Neural progenitor cell (in vitro differentiated cells): ENCODE measurements at places on chromosomes 7 and 10.

GRCh38 chr7:101377189-101377736 is 14.6 kb downstream of the COL26A1 start:
- no peak for DNase-seq
- H3K27ac ChIP-seq = no peak overlapping the region
- H3K27me3 ChIP-seq = no peaks in the 10 kb centered on the region
- no peak overlapping the region for H3K4me3 ChIP-seq

- no peak overlapping the region for H3K4me3 ChIP-seq
- no peaks in the 10 kb centered on the region for H3K36me3 ChIP-seq
- no peak for DNase-seq
- no peak overlapping the region for H3K27ac ChIP-seq
- H3K4me1 ChIP-seq = no peaks in the 10 kb centered on the region
Measured at GRCh38 chr10:115951242-115951641, 321.8 kb downstream of the GFRA1 start.

- H3K27me3 ChIP-seq = no peaks in the 10 kb centered on the region
- no peak for DNase-seq
- H3K4me3 ChIP-seq = no peak overlapping the region
- no peaks in the 10 kb centered on the region for H3K36me3 ChIP-seq
Measured at GRCh38 chr10:118950997-118951637, 78.4 kb upstream of the NANOS1 start.

DNA sequence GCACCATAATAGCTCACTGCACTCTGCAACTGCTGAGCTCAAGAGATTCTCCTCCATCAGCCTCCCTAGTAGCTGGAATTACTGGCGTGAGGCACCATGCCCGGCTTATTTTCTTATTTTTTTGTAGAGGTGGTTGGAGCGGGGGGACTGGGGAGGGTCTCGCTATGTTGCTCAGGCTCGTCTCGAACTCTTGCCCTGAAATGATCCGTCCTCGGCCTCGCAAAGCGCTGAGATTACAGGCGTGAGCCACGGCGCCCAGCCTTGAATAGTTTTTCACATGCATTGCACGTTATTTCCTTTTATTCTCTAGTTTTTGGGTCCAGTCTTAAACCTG is 526 bp upstream of the LAMTOR4 start:
- H3K4me3 ChIP-seq = no peak overlapping the region
- no peak for DNase-seq
- no peak overlapping the region for H3K27ac ChIP-seq
- H3K36me3 ChIP-seq = no peaks in the 10 kb centered on the region
- H3K27me3 ChIP-seq = no peaks in the 10 kb centered on the region
- peaks cover 3% of the 10 kb centered on the region for H3K4me1 ChIP-seq

GRCh38 chr10:64546073-64546472 is 1024.9 kb downstream of the REEP3 start:
- no peak overlapping the region for H3K4me3 ChIP-seq
- DNase-seq = no peak
- no peaks in the 10 kb centered on the region for H3K27me3 ChIP-seq
- H3K27ac ChIP-seq = no peak overlapping the region
- H3K4me1 ChIP-seq = no peaks in the 10 kb centered on the region

DNA sequence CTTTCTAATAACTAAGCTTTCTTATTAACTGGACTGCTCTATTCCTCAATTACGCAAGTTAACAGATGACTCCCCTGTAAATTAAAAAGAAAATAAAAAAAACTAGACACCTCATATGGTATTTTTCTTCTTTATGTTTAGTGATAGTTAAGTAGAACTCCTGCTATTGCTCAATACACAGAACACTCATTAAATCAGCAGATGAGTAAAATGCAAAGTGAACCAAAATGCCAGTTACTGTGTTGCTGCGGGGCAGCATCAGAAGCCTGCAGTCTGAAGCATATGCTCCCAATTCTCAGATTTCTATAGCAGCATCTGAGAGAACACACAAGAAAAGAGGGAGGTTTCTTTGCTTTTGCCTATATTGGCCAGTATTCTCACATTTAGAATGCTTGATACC is 28.4 kb downstream of the CDK6 start:
- no peak overlapping the region for H3K27ac ChIP-seq
- H3K27me3 ChIP-seq = no peaks in the 10 kb centered on the region
- DNase-seq = no peak

DNA sequence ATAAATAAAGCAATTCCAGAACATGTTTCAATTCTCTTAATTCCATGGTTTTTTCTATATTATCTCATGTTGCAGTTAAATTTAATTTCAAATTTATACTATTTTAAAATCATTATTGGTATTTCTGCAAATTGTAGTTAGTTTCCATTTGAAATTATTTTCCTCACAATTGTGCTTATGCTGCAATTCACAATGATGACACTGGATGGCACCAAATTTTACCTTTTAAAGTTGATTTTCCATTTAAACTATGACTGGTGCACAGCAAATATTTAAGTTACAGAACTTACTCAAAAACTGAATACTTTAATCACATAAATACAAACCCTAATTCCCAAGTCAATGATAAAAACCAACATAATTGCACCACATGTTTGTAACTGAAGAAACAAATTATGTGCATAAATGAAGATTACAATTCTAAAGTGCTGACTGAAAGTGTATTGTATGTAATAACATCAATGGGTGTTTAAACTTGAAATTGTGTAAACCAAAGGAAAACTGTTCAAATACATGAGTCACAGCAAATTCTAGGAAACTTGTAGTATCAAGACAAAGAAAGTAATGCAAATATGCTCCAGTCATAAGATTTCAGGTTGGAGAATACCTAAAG is 75.3 kb upstream of the AASS start:
- H3K4me1 ChIP-seq = no peaks in the 10 kb centered on the region
- DNase-seq = peak; percentile 25
- H3K36me3 ChIP-seq = no peaks in the 10 kb centered on the region
- no peak overlapping the region for H3K4me3 ChIP-seq

DNA sequence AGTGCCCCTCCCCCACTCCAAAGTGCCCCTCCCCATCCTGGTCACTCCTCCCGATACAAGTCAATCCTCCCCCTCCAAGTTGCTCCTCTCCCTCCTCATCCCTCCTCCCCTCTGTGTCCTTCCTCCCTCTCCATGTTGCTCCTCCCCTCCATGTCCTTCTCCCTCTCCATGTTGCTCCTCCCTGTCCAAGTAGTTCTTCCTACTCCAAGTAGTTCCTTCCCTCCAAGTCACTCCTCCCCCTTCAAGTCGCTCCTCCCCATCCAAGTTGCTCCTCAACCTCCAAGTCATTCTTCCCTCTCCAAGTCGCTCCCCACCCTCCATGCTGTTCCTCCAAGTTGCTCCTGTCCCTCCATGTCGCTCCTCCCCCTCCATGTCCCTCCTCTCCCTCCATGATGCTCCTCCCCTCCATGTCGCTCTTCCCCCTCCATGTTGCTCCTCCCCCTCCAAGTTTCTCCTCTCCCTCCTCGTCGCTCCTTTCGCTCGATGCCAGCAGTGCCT is 8.6 kb upstream of the WBP1L start:
- no peak overlapping the region for H3K27ac ChIP-seq
- H3K4me3 ChIP-seq = no peak overlapping the region
- no peaks in the 10 kb centered on the region for H3K4me1 ChIP-seq
- no peaks in the 10 kb centered on the region for H3K27me3 ChIP-seq
- peak; percentile 17 for DNase-seq

DNA sequence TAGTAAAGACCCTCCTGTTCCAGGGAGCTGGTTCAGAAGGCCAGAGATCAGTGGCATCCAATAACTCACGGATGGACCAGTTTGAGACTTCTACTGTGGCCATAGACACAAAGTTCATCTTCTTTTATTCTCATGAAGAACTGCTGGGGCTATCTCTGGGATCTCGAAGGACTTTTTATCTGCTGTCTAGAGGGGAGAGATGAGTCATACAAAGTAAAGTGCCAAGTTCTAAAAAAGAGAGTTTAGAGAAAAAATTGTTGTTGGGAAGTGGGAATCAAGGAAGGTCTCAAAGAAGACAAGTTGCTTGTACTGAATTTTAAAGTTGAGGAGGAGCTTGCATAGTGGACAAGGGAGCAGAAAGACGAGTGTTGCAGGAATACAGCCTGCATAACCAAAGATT is 8.0 kb upstream of the FAM221A start:
- H3K27me3 ChIP-seq = no peaks in the 10 kb centered on the region
- no peak for DNase-seq
- no peaks in the 10 kb centered on the region for H3K36me3 ChIP-seq
- no peak overlapping the region for H3K27ac ChIP-seq

- H3K4me3 ChIP-seq = no peak overlapping the region
- H3K27me3 ChIP-seq = no peaks in the 10 kb centered on the region
- no peaks in the 10 kb centered on the region for H3K4me1 ChIP-seq
- DNase-seq = no peak
- H3K27ac ChIP-seq = no peak overlapping the region
Measured at GRCh38 chr10:3805201-3805790, 20.3 kb upstream of the KLF6 start.

- peak; percentile 76 for DNase-seq
- peaks cover 12% of the 10 kb centered on the region for H3K27me3 ChIP-seq
- peaks cover 19% of the 10 kb centered on the region for H3K4me1 ChIP-seq
- H3K36me3 ChIP-seq = no peaks in the 10 kb centered on the region
- H3K4me3 ChIP-seq = peak overlapping the region; percentile 61
Measured at GRCh38 chr7:78020136-78020873, 221.7 kb downstream of the PHTF2 start.

DNA sequence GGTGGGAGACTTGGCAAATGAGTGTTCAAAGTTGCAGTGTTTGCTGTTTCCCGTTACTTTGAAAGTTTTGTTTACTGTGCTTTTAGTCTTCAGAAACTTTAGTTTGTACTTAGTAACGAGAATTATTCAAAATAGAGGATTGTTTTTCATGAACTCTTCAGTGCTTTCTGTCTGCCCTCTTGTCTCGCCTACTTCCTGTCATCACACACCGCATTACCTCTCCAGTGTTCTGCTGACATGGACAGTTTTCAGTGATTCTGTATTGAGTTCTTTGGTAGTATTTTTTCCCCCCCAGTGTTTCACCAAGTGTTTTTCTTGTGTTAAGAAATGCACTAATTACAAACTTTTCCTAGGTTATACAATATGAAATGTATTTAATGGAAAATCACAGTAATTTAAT is 207.0 kb downstream of the MLLT10 start:
- no peaks in the 10 kb centered on the region for H3K4me1 ChIP-seq
- no peak overlapping the region for H3K27ac ChIP-seq
- H3K4me3 ChIP-seq = no peak overlapping the region
- no peak for DNase-seq

- no peaks in the 10 kb centered on the region for H3K4me1 ChIP-seq
- H3K4me3 ChIP-seq = no peak overlapping the region
- peaks cover 14% of the 10 kb centered on the region for H3K27me3 ChIP-seq
Measured at GRCh38 chr10:113491967-113492565, 60.8 kb upstream of the HABP2 start.

DNA sequence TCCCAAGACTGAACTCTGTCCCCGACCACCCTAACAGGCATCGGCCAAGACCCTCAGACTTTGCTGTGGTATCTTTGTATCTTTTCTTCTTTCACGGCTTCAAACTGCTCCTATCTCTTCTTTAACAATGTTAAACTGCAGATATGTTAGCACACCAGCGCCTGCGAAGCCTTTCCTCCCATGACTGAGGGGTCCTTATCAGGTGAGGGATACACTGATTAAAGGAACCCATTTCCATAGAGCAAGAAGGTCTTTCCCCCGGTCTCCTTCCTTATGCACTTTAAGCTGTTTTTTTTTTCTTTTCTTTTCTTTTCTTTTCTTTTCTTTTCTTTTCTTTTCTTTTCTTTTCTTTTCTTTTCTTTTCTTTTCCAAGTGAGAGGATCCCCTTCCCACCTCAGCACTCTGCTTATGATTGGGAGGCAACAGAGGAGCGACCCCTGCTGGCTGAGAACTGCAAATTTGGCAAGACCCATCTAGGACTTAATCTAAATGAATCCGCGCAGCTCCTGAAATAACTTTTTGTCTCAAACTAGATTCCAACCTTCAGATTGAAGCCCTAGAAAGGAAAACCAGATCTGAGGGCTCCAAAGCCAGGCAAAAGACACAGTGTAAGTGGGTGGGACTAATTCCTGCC is 109.9 kb downstream of the ITGB8 start:
- H3K27ac ChIP-seq = no peak overlapping the region
- no peaks in the 10 kb centered on the region for H3K36me3 ChIP-seq
- peak; percentile 61 for DNase-seq

DNA sequence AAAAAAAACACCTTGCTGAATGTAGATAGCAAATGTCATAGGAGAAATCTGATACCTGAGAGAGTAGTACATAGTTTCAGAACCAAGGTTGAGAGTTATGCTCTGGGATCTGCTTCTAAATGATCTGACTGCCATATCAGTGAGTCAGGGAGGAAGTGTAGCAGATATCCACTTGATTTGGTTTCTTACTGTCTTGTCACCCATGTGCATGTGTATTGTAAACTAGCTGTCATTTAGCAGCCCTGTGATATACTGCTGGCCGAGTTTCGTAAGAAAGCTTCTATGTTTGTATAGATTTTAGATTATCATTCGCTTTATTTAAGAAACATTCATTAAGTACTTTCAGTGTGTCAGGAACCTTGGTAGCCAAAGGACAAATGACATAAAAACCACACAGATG is 42.0 kb downstream of the SP4 start:
- H3K36me3 ChIP-seq = no peaks in the 10 kb centered on the region
- no peak overlapping the region for H3K4me3 ChIP-seq
- no peak for DNase-seq
- H3K27ac ChIP-seq = no peak overlapping the region

GRCh38 chr7:104160375-104160774 is 47.4 kb downstream of the ORC5 start:
- H3K4me1 ChIP-seq = no peaks in the 10 kb centered on the region
- H3K27me3 ChIP-seq = no peaks in the 10 kb centered on the region
- H3K27ac ChIP-seq = no peak overlapping the region
- DNase-seq = no peak
- no peaks in the 10 kb centered on the region for H3K36me3 ChIP-seq
- no peak overlapping the region for H3K4me3 ChIP-seq

- no peaks in the 10 kb centered on the region for H3K36me3 ChIP-seq
- no peak within 1 kb of the TSS for H3K27ac ChIP-seq
- H3K27me3 ChIP-seq = peaks cover 82% of the 10 kb centered on the region
- H3K4me1 ChIP-seq = no peaks in the 10 kb centered on the region
Measured at GRCh38 chr10:99329304-99329553, at the start of gene CNNM1. Gene CNNM1 (plus strand): TSS chr10:99329356. CDS start chr10:99329388, 32 bp downstream.

- no peak for DNase-seq
- no peaks in the 10 kb centered on the region for H3K36me3 ChIP-seq
- peaks cover 2% of the 10 kb centered on the region for H3K4me1 ChIP-seq
- no peak overlapping the region for H3K4me3 ChIP-seq
- no peak overlapping the region for H3K27ac ChIP-seq
- H3K27me3 ChIP-seq = no peaks in the 10 kb centered on the region
Measured at GRCh38 chr7:46368871-46369270, 447.8 kb upstream of the IGFBP3 start.

- H3K36me3 ChIP-seq = no peaks in the 10 kb centered on the region
- H3K27ac ChIP-seq = no peak overlapping the region
- DNase-seq = peak; percentile 41
- no peaks in the 10 kb centered on the region for H3K27me3 ChIP-seq
- H3K4me1 ChIP-seq = no peaks in the 10 kb centered on the region
Measured at GRCh38 chr7:118590107-118590506, 365.6 kb downstream of the ANKRD7 start.

- H3K27me3 ChIP-seq = no peaks in the 10 kb centered on the region
- H3K36me3 ChIP-seq = no peaks in the 10 kb centered on the region
- no peak overlapping the region for H3K4me3 ChIP-seq
Measured at GRCh38 chr7:69256634-69257081, 341.6 kb upstream of the AUTS2 start.

GRCh38 chr10:124748953-124749645 is 4.9 kb upstream of the FAM53B start:
- H3K27me3 ChIP-seq = no peaks in the 10 kb centered on the region
- H3K4me3 ChIP-seq = no peak overlapping the region
- peaks cover 13% of the 10 kb centered on the region for H3K4me1 ChIP-seq
- no peak for DNase-seq
